Upper lobe of right lung (tissue), 1 donor: ENCODE measurements at places on chromosomes 1 and 21. TPM values are rescaled to one million over a fixed set of nuclear protein-coding genes. Genes with fewer than 3 reads are reported as not detected.

- H3K27ac ChIP-seq: no peak overlapping the region
- H3K27me3 ChIP-seq: peaks cover under 1% of the 10 kb centered on the region
- no peaks in the 10 kb centered on the region for H3K36me3 ChIP-seq
- DNase-seq: no peak
- H3K4me3 ChIP-seq: no peak overlapping the region
Observed at GRCh38 chr1:43024905-43025304, 66.2 kb upstream of the SLC2A1 start.

DNA sequence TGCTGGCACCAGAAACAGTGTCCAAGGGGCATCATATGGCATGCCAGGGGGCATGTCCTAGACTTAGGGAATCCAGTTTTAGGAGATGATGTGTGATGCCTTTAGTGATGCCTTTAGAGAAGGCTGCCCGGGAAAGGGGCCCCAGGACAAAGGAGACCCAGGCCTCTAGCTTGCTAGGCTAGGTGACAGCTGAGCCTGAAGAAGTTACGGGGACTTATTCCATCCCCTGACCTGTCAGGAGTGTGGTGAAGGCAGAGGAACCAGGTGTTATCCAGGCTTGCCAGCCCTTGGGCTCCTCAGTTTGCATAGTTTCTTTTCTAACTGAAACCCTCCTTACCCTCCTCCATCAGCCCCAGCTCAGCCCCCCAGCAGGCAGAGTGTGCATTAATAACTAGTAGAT lies 269.7 kb upstream of the CSF3R start:
- H3K27ac ChIP-seq: no peak overlapping the region
- no peaks in the 10 kb centered on the region for H3K36me3 ChIP-seq
- H3K27me3 ChIP-seq: no peaks in the 10 kb centered on the region
- no peaks in the 10 kb centered on the region for H3K4me1 ChIP-seq

DNA sequence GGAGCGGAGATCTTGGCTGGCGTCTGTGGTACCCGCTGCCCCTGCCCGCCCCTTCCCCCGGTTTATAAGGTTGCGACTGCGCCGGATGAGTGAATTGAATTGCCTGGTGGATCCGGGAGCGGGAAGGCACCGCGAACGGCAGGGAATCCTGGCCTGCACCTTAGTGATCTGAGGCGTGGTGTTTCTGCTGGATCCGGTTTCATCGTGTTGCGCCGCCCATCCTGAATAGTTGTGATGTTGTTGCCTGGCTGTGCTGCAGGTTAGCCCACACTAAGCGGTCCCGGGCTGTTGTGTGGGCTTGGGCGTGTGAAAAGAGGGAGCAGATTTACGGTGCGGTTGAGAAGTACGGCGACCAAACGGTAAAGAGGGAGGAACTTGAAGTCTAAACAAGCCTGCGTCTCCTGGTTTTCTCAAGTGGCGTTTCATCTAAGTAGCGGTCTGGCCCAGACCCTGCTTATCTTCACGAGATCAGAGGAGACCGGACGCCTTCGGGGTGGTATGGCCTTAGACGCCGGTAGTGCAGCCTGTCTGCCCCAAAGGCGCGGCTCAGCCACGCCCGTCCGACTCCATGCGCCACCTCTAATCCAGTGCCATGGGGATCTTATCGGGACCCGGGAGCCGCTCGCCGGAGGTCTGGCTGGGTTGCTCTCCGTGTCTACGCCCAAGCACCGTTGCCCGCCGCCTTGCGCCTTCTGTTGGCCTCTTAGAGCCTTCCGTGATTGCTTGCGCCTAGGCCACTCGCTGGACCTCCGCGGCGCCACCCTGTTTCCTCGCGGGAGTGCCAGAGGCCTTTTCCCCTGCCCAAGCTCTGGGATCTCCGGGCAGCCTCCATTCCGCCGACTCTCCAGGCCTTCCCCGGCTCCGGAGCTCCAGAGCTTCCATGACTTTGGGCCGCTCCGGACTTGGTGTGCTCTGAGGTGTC lies 87.5 kb upstream of the RHOU start:
- H3K27me3 ChIP-seq: peaks cover 57% of the 10 kb centered on the region
- no peak overlapping the region for H3K27ac ChIP-seq
- H3K36me3 ChIP-seq: no peaks in the 10 kb centered on the region
- DNase-seq: peak; percentile 68

- no peaks in the 10 kb centered on the region for H3K4me1 ChIP-seq
- H3K36me3 ChIP-seq: no peaks in the 10 kb centered on the region
- H3K27ac ChIP-seq: no peak overlapping the region
- H3K4me3 ChIP-seq: no peak overlapping the region
- DNase-seq: no peak
Observed at GRCh38 chr1:3556336-3556735, 55.0 kb downstream of the MEGF6 start.

GRCh38 chr1:182389619-182390047 lies 2.0 kb downstream of the GLUL start:
- no peaks in the 10 kb centered on the region for H3K27me3 ChIP-seq
- H3K4me1 ChIP-seq: peaks cover 42% of the 10 kb centered on the region

- no peaks in the 10 kb centered on the region for H3K4me1 ChIP-seq
- no peak overlapping the region for H3K4me3 ChIP-seq
- no peak for DNase-seq
- no peak overlapping the region for H3K27ac ChIP-seq
- H3K36me3 ChIP-seq: no peaks in the 10 kb centered on the region
Observed at GRCh38 chr1:59520827-59521418, 224.0 kb downstream of the FGGY start.

DNA sequence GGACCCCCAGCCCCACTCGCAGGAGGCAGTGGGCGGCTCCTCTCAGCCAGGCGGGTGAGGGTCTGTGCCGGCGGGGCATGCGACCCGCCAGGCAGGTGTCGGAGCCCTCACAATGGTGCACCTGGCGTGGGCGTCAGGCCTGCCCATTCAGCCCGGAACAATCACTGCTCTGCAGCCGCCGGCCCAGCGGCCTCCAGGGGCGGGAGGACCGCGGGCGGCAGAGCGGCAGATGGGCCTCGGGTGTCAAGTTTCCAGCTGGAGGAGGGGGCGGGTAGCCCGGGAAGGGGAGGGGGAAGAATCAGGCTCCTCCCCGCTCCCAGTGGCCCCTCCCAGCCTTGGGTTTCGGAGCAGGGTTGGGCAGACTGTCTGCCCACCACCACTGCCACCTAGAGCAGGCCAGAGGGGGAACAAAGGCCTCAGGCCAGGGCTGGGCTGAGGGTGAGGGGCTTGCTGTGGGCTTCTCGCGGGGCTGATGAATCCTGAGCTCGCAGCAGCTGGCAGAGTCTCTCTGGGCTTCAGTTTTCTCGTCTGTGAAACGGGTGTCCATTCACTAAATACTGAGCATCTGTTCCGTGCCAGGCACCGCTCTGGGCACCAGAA lies 39.5 kb upstream of the CASZ1 start:
- no peak overlapping the region for H3K27ac ChIP-seq
- peak; percentile 83 for DNase-seq
- H3K27me3 ChIP-seq: peaks cover 26% of the 10 kb centered on the region
- H3K4me1 ChIP-seq: peaks cover 10% of the 10 kb centered on the region

GRCh38 chr1:112620377-112620695 lies 704 bp downstream of the CAPZA1 start:
- peak overlapping the region; percentile 97 for H3K4me3 ChIP-seq
- DNase-seq: no peak
- peaks cover 7% of the 10 kb centered on the region for H3K36me3 ChIP-seq
- H3K4me1 ChIP-seq: peaks cover 36% of the 10 kb centered on the region

DNA sequence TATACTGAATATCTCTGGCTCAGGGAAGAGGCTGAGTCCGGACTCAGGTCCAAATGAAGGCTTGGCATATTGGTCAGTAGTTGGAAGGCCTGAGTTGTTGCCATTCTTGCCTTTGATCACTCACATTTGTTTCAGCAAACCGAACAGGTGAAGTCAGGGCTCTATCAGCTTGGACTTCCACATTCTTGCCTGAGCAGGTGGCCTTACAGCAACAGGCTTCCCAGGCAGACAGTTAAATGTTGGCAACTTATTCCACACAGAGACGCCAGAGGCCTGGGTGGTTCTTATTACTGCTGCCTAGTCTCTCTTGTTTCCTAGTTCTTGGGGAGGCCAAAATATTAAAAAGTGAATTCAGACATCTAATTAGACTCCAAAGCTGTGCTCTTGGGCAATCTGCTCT lies 36.6 kb downstream of the XCL2 start:
- no peak overlapping the region for H3K4me3 ChIP-seq
- no peaks in the 10 kb centered on the region for H3K36me3 ChIP-seq
- H3K27me3 ChIP-seq: no peaks in the 10 kb centered on the region
- DNase-seq: no peak
- H3K27ac ChIP-seq: no peak overlapping the region

DNA sequence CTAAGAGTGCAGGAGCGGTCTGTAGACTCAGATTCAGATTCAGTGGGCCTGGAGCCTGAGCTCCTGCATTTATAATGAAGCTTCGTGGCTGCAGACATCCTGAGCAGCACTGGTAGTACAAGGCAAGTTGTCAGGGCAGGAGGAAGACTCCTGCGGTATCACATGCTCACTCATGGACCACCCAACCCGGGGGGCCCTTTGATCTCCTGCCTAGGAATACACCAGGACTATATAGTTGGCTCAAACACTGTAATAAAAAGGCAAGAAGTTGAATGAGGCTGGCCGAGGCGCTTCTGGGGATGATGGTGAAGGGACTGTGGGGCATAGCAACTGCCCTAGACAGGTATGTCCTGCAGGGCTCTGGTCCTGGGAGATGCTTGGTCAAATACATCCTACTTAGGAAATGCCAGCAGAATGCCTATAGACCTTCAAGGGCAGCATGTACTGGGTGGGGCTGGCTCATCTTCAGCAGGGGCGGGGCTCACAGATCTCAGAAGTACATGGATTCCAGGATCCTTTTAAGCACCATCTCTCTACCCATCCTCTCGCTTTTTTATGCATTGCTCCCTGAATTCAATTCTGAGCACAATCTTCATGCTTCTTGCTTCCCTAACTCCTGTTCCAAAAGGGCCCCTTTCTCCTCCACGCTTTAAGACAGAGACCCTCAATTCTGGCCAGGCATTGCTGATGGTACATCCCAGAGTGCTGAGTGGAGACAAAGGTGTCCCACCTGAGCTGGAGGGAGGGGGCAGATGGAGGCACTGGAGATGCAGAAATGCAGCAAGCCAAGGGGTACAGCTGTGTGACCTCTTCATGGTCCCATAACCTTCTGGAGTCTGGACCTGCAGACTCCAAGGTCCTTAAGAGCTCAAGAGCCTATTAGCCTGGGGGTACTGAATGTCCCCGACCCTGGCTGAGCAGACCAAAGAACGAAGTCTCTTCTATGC lies 2.1 kb upstream of the RAP1GAP start:
- no peak overlapping the region for H3K27ac ChIP-seq
- peaks cover 42% of the 10 kb centered on the region for H3K4me1 ChIP-seq
- no peak for DNase-seq

DNA sequence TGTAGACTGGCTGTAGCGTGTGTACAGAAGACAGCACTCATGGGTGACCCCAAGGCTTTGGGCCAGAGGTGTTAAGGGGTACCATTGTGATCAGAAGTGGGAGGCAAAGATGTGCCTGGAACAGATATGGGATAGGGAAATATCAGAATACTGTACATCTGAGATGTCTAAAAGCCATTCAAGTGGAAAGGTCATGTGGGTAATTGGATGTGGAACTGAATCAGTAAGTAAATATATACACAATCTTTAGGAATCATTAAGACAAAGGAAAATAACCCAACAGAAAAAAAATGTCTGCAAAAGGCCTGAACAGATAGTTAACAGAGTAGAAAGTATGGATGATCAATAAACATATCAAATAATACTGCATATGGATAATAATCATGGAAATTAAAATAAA lies 26.5 kb downstream of the OR13G1 start:
- H3K4me3 ChIP-seq: no peak overlapping the region
- no peaks in the 10 kb centered on the region for H3K27me3 ChIP-seq
- H3K36me3 ChIP-seq: no peaks in the 10 kb centered on the region
- no peak overlapping the region for H3K27ac ChIP-seq
- no peak for DNase-seq
- H3K4me1 ChIP-seq: no peaks in the 10 kb centered on the region

GRCh38 chr1:233183226-233184020 lies 112.1 kb downstream of the PCNX2 start:
- H3K4me1 ChIP-seq: no peaks in the 10 kb centered on the region
- H3K4me3 ChIP-seq: no peak overlapping the region
- H3K27me3 ChIP-seq: no peaks in the 10 kb centered on the region

- H3K4me1 ChIP-seq: peaks cover 7% of the 10 kb centered on the region
- DNase-seq: no peak
- H3K27me3 ChIP-seq: no peaks in the 10 kb centered on the region
Observed at GRCh38 chr1:185561629-185562028, 172.6 kb upstream of the HMCN1 start.

DNA sequence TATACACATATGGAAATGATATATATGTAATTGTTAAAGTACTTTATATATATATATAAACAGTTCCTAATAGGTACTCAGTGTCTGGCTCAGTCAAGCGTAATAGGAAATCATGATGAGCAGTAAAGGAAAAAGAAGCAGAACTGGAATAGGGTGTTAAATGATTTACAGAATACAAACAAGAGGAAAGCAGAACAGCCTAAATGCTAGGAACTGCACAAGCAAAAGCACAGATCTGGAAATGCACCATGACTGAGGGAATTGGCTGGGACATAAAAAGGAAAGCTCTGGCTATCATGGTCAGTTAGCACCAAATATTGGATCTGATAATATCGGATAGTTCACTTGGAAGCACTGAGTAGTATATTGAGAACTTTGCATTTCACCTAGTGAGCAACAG lies 51.8 kb downstream of the SLC44A5 start:
- DNase-seq: no peak
- H3K4me3 ChIP-seq: no peak overlapping the region
- no peaks in the 10 kb centered on the region for H3K4me1 ChIP-seq
- H3K36me3 ChIP-seq: no peaks in the 10 kb centered on the region

DNA sequence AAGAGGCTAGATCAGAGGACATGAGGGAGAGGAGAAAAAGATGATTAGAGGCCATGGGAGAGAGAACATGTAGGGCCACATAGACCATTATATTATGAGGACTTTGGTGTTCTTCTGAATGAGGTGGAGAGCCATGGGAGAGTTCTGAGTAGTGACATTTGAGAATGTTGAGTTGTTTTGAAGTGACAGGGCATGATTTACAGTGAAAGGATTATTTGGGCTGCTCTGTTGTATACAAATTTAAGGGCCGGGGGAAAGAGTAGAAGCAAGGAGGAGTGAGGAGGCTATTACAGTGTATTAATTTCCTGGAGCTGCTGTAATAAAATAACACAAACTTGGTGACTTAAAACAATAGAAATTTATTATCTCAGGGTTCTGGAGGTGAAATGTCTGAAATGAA lies 102.5 kb upstream of the RGS4 start:
- H3K4me3 ChIP-seq: no peak overlapping the region
- no peak for DNase-seq
- H3K27me3 ChIP-seq: no peaks in the 10 kb centered on the region
- no peaks in the 10 kb centered on the region for H3K4me1 ChIP-seq
- H3K27ac ChIP-seq: no peak overlapping the region

- no peaks in the 10 kb centered on the region for H3K4me1 ChIP-seq
- DNase-seq: no peak
- H3K4me3 ChIP-seq: no peak overlapping the region
- H3K27ac ChIP-seq: no peak overlapping the region
- H3K27me3 ChIP-seq: no peaks in the 10 kb centered on the region
- no peaks in the 10 kb centered on the region for H3K36me3 ChIP-seq
Observed at GRCh38 chr1:197659171-197659570, 116.1 kb downstream of the DENND1B start.

HRNR gene
- total RNA-seq: not detected

RIPPLY3 gene
- not detected for total RNA-seq

ADORA1 gene
- total RNA-seq: 4.1 TPM

FHAD1 gene
- total RNA-seq: 2.4 TPM
